ENCODE measurements at places on chromosomes 12 and 14.

- no peak for DNase-seq
These were observed 477.3 kb upstream of the FLRT2 start for GRCh38 chr14:85052646-85053045.

- peak; percentile 76 for DNase-seq
These were observed 255.4 kb downstream of the DAD1 start for GRCh38 chr14:22333422-22334274.

GRCh38 chr12:105906561-105906960, 232.2 kb downstream of the NUAK1 start:
- no peak for DNase-seq

GRCh38 chr12:117105902-117106301, 6.7 kb upstream of the TESC start:
- no peak for DNase-seq

- no peak for DNase-seq
These were observed 475.8 kb downstream of the RGS6 start for GRCh38 chr14:72408020-72408419.

DNA sequence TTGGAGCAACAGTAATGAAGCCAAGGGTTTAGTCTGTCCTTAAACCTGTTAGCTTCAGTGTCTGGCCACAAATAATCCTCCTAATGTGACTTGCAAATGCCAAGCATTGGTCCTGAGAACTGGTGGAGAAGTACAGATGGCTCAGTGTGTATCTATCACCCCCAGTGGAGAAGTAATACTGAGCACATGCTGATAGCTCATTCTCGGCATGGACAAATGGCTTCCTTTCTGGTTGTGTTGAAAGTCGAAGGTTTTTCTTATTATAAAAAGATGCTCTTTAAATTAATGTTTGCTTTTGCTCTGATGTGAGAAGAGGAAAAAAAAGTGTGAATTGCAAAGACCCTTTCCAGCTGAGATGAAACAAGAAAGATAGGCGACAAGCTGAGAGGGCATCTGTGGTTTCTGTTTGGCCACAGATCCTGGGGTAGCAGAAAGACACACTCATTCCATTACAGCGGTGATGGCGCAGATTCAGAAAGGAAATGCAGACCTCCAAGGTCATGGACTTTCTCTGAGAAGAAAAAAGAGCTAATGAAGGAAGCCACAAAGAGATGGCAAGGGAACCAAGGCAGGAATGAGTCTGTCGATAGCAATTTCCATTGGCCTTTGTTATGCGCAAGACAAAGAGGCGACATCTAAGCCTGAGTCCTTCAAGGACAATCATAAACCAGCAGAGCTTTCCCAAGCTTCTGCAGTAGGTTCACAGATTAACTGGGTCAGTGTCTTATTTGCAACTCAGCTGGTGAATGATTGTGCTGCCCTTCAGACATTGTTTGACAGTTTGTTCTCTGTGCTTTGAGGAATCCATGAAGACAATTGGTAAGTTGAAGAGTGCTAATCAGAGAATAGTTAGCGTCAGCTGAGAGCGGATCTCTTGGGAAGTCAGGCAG, 155.5 kb upstream of the RGS6 start:
- no peak for DNase-seq
